ENCODE measurements at places on chromosomes 11 and 22.

DNA sequence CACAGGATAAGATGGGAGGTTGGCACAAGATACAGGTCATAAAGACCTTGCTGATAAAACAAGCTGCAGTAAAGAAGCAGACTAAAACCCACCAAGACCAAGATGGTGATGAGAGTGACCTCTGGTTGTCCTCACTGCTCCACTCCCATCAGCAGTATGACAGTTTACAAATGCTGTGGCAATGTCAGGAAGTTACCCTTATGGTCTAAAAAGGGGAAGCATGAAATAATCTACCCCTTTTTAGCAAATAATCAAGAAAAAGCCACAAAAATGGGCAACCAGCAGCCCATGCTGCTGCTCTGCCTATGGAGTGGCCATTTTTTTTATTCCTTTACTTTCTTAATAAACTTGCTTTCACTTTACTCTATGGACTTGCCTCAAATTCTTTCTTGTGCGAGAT is 8.7 kb upstream of the PIWIL4 start:
- DNase-seq = no peak

- DNase-seq = no peak
Observed at GRCh38 chr11:46117842-46118241, 3.4 kb downstream of the PHF21A start.

DNA sequence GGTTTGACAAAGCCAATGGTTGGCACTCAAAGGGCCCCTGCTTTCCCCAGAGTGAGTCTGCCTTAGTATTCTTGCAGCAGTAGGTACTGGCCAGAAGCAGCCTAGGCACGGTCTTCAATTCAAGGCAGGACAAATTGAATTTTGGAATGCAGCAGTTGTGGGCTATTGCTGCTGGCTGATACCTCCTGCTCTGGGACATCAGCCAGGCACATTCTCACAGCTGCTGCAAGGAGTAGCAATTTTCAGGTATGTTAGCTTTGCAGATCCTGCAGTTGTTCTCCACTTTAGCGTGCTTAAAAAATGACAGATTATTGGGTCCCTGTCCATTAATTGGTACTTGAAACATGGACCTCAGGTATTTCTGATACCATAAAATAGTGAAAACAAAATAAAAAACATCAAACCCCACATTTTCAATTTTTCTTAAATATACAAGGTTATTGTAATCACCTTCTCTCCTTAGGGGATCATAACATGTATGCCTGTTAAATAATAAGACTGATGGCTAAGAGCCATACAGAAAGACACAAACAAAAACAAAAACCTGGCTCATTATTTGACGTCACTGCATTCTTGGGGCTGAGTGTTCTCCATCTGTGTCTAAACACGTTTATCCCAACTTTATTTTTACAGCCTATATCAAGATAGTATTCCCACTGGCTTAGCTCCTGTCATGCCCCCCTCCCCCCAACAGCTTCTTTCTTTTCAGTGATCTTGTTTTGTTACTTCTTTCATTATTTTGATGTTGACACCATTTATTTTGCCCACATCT is 85.1 kb upstream of the CARD18 start:
- no peak for DNase-seq

GRCh38 chr11:14124350-14124749 is 161.8 kb downstream of the SPON1 start:
- DNase-seq = no peak

DNA sequence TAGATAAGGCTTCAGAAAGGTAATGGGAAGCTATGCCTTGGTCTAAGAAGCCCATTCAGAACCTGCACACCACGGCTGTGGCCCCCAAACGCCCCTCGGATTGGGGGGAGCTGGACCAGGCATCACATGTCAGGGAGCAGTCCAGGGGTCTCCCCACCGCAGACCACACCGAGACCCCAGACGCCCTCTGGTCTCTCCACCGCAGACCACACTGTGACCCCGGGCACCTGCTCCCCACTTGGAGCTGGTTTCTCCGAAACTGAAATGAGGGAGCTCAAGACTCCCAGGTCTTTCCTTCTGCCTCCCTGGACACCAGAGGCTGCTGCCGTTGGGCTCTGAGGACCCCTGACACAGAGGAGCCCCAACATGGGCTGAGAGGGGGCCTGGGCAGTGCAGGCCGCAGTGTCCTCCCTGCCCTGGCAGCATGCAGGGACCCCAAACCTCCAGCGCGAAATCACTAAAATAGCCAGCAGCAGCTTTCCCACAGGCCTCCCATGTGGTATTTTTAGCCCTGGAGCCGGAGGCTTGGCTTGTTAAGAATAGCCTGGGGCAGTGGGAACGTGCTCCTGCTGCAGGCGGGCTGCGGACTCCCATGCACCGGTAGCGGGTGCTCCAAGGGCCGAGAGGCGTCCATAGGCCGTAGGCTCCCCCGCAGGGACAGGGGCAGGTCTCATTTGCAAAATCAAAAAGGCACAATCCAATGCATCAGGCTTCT is 7.7 kb downstream of the LINC01488 start:
- DNase-seq = no peak

DNA sequence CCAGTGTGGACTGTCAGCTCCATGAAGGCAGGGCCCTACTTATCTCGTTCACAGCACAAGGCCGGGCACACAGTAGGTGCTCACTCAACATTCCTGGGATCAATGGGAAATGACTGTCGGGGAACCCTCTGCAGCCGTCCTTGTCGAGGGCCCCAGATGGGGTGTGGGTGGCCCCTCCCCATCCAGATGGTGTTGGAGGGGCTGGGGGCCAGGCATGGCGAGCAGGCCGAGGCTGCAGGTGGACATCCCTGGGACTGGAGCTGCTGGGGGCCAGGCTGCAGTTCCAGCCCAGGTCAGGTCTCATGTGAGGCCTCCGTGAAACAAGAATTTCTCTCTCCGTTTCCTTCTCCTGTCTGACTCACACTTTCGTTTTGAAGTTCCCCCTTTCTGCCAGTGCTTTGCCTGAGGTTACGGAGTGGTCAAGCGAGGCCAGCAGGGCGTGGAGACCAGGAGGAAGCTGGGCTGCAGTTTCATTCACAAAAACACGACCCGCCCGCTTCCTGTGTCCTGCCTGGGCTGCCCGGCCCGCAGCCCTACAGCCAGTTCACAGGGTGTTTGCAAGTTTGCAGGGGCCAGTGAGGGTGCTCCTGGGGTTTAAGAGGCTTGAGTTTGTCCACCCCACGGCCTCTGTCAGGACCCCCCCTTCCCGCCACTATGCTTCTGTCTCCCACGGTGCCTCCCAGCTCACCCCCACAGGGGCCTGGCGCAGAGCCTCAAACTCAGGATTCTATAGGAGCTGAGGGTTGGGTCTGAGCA is 4.5 kb downstream of the MYEOV start:
- no peak for DNase-seq

All from NCI-H1048 (cell line).